LHCN-M2 (cell line): ENCODE measurements at places on chromosomes 7 and 10. TPM values are rescaled to one million over a fixed set of nuclear protein-coding genes. Genes with fewer than 3 reads are reported as not detected.

GRCh38 chr10:33321516-33321915 lies 13.0 kb downstream of the NRP1 start:
- DNase-seq, result no peak

GRCh38 chr10:102352066-102352715 lies 43.3 kb upstream of the NFKB2 start:
- DNase-seq, result peak; percentile 63

DNA sequence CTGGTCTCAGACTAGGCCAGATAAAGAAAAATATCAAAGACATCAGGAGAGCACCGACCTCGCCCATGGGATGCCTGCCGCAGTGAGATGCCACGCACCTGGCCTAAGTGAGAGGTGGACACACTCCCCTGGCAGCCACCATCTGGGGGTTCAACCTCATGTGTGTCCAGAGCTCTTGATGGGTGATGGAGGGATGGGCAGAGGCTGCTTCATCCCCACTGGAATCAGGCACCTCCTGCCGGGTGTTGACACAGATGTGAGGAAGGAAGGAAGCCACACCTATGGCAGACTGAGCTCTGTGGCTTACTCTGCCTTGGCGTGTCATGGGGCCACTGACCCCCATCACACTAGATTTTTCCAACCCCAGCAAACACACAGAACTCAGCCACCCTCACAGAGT lies 11.4 kb downstream of the ZNF488 start:
- DNase-seq, result no peak

DNA sequence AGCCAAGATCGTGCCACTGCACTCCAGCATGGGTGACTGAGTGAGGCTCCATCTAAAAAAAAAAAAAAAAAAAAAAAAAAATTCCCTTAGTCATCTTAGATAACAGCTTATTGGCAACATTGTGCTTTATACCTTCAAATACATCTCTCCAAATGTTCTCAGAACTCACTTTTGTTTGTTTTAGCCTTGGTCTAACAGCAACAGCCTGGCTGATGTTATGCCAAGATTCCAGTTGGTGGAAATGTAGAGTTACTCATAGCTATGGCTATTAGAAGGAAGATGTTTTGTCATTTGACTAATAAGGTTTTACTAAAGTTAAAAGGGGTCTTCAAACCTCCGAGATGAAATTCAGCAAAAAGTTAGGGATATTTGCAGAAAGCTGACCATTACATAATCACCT lies 481.4 kb downstream of the NEBL start:
- peak; percentile 7 for DNase-seq

GRCh38 chr10:60041489-60042133 lies 135.3 kb upstream of the CCDC6 start:
- DNase-seq, result no peak

DNA sequence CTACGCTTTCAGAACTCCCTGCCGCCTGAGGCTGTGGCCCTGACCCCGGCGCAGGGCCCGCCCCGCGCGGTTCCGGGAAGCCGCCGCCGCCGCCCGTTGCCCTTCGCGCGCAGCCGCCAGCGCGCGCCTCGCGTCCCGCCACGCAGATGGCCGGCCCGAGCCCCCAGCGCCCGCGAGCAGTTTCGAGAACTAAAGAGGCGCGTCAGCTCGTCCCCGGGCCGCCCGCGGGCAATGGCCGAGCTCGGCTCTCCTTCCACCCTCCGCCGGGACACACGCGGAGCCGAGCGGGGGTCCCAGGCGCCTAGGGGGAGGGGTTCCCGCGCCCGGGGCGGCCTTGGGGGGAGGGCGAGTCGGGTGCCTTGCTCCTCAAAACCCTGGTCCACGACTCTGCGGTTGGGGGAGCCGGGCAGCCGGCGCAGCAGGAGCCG lies 1.8 kb downstream of the HNRNPF start:
- DNase-seq, result peak; percentile 50

DNA sequence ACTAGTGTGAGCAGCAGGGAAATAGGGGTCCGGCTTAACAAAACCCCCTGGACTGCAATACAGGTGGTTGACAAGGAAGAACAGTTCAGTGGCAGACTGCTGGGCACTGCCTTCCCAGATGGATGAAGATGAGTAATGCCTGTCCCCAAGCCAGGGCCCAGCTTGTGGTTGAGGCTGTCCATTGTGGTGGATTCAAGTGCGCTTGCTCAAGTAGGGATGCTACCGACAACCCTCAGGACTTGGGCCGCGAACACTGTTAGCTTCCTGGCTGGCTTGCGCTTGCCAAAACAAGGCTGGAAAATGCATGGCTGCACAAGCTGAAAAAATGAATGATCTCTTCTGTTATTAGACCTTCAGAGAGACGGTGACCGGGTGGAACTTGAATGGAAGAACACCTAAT lies 116.1 kb upstream of the ACBD5 start:
- no peak for DNase-seq

DNA sequence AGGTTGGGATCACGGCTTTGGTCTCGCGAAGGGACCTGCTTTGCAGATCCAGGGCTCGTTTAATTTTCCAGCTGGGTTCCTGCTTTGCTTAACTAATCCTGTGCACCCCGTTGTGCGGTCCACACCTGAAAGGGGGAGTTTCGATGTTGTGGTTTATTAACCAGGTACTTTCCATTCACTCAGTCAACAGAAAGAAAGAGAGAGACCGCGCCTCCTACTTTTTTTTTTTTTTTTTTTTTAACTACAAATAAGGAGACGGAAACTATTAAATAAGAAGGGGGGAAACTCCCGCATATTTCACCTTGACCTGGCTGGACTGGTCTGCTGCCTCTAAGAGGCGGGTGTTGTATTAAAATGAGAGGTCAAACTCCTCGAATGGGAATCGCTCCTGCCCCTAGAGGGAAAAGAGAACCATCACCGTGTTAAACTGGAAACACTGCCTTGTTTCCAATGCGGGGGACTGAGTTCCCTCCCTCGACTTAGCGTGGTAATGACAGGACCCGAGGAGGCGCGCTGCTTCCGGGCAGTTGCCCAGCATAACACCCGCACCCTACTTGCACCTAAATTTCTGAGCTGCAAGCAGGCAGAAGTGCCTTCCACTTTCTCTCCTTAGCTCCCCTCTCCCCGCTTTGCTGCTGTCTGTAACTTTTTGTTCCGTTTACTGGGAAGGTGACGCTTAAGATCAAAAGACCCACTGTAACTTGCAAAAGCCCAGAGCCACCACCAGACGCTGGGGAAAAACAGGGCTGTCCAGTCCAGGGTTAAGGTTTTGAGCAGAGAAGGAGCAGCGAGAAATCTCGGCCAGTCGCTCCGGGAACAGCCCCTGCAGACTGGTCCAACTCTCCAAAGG lies 1.1 kb upstream of the ITGB8 start:
- peak; percentile 86 for DNase-seq

DNA sequence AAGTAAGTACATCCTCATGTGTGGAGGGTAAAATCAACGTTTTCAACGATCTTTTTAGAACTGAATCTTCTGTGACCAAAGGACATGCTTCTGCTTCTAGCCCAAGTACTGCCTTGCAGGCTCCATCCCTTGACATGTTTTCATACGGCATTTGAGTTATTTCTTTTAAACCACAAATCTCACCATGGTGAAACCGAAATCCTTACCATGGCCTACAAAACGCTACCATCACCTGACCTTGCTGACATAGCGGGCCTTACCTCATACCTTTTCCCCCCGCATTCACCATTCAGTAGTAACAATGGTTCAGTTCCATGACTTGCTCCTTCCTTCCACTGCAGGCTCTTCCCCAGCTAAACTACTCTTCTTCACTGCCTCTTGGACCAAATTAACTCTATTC lies 3.5 kb downstream of the RNF216 start:
- DNase-seq, result no peak

DNA sequence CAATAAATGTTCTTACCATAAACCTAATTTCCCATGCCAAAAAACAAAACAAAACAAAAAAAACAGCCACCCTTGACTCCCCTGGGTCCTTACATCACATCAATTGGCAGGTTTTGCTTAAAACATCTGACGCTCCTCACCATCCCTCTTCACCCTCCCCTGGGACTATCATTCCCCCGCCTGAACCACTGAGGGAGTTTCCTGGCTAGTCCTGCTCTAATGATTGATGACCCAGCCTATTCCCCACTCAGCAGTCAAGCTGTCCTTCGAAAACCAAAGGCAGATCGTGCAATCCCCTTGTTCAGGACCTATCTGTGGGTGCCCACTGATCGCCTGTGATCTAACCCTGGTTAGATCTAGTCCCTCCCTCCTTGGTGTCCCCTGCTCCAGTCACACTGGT lies 11.2 kb upstream of the FRMPD2 start:
- no peak for DNase-seq

GRCh38 chr10:100895346-100895745 lies 17.4 kb upstream of the SLF2 start:
- no peak for DNase-seq

DNA sequence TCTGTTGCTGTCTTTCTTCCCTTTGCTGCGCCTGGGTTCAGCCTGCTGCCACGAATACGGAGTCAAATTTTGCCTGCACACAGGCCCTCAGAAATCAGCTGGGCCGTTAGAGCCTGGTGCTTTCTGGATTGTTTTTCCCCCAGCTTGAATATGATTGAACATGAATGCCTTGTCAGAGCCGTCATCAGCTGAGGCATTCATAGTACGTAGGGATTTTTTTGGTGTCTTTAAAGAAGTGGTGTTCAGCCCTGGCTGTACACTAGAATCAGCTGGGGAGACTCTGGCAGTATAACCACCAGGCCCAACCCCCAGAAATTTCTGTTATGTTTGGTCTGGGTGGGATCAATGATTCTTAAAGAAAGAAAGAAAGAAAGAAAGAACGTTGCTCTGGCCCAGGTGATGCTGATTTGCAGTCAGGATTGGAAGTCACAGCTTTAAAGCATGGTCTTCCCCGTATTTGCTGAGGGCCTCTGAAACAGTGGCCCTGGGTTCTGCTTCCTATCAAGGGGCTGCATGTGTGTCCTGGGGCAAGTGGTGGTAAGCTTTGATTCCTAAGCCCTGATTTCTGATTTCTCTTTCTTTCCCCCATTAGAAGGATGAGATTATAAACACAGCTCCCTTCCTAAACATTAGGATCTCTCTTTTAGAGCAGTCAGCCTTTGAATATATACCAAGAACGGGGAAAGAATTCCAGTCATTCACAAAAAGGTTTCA lies 24.7 kb downstream of the NUB1 start:
- no peak for DNase-seq

- no peak for DNase-seq
Measured at GRCh38 chr10:6046773-6047611, 15.2 kb downstream of the IL2RA start.

DNA sequence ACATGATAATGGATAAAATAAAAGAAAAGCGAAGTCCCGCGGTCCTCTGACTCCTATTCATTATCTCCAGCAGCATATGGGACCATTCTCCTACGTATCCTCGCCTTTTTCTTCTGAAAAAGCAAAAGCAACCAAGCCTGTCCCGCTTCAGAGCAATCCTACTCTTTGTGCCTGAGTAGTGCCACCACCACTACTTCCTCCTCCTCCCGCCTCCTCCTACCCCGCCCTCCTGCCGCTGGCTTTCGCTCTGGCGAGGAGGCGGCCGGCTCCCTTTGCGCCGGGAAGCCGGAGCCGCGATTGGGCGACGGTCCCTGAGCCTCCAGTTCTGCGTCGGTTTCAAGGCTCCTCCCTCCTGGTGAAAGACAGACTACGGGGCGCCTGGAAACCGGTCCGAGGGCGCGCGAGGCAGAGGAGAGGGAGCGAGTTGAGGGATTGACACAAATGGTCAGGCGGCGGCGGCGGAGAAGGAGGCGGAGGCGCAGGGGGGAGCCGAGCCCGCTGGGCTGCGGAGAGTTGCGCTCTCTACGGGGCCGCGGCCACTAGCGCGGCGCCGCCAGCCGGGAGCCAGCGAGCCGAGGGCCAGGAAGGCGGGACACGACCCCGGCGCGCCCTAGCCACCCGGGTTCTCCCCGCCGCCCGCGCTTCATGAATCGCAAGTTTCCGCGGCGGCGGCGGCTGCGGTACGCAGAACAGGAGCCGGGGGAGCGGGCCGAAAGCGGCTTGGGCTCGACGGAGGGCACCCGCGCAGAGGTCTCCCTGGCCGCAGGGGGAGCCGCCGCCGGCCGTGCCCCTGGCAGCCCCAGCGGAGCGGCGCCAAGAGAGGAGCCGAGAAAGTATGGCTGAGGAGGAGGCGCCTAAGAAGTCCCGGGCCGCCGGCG lies at the start of gene FZD1:
FZD1 (plus strand) TSS at position 388 of the 878 bp plus-strand sequence; CDS start at position 836, 448 bp downstream.
- DNase-seq, result peak; percentile 100

DNA sequence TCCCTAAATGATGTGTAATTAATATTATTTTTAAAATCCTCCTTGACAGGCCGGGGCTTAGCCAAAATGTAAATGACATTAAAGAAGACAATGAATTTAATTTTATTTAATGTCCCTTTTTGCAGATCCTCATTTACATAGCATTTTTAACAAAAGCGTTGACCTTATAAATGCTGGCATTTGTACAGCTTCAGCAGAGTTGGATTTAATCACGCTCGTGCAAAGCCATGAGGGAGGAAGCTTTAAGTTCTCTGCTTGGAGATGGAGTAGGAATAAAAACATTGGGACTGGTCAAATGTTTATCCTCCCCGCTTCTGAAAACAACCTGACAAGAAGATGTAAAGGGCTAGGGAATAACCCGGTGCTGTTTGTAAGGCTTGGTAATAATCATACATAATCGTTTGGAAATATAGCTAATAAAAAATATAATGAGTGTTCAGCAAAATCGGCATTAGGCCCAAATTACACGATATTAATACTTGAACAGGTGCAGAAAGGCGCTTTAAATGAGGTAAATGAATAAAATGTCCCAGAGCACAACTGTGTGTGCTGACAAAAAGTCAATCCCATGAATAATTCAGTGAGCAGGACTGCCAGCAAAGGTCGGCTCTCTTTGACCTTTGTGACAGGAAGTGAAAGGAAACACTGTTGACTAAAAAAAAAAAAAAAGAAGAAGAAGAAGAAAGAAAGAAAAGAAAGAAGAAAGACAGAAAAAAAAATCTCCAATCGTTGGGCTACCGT lies 11.5 kb downstream of the EBF3 start:
- DNase-seq, result peak; percentile 82

GRCh38 chr7:50538478-50538877 lies 26.7 kb downstream of the DDC start:
- no peak for DNase-seq

- peak; percentile 65 for DNase-seq
Measured at GRCh38 chr7:101519324-101520023, 109.6 kb downstream of the MYL10 start.

- DNase-seq, result no peak
Measured at GRCh38 chr10:35091994-35092790, 2.1 kb upstream of the CUL2 start.

GRCh38 chr10:3530346-3530745 lies 254.7 kb downstream of the KLF6 start:
- no peak for DNase-seq

DNA sequence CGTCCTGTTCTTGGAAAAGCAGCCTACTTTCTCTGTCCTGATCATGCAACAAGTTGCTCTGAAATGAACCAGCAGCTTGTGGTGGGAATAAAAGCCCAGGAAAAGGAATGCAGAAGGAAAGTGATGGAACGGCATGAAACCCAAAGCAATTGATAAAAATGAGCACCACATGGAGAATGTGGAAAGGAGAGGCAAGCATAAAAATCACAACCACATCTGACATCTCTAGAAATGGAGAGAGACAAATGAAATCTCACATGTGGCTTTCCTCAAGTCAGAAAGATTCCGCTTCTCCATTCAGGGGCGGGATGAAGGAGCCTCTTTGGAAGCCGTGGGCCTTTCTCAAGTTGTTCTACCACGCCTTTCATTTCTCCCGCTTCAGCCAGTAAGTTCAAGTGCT lies 631.7 kb upstream of the GALNT17 start:
- no peak for DNase-seq

Gene ANKRD1
- total RNA-seq, result 216 and 251 TPM in 2 replicates

Gene FAM25A
- total RNA-seq, result not detected in 2 replicates

Gene TMEM139
- total RNA-seq, result not detected in 2 replicates

Gene PRLHR
- total RNA-seq, result not detected in 2 replicates

Gene ZNF804B
- not detected in 2 replicates for total RNA-seq

Gene SUPV3L1
- total RNA-seq, result 24.9 and 26.0 TPM in 2 replicates

Gene SVIL
- total RNA-seq, result 2.4 and 3.7 TPM in 2 replicates

Gene LRRN3
- total RNA-seq, result 0.64 and 0.69 TPM in 2 replicates

Gene NPM3
- 117 and 123 TPM in 2 replicates for total RNA-seq

Gene POP7
- 66.3 and 68.8 TPM in 2 replicates for total RNA-seq

Gene SAMD9L
- total RNA-seq, result 18.5 and 28.4 TPM in 2 replicates
